ENCODE measurements at places on chromosomes 12 and 14.
A peak's percentile ranks its signal among the peaks of the same experiment; 100 is the strongest.

DNA sequence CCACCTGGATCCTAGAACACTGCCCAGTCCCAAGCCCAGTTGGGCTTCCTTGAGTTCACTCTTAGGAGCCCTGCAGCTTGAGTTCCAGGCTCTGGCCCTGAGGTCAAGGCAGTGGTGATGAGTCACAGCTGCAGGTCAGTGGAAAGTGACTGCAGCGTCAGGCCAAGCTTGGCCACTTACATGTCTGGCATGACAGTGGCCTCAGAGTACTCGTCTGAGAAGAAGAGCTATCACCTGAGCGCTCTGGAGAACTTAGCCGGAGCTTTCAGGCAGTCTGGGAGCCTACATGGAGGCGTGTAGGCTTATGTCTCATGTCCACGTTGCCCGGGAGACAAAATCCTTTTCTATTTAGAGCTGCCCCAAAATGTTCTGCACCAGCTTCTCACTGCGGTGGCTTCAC lies 75.6 kb downstream of the ARL6IP4 start:
- no peak for DNase-seq

- DNase-seq, result no peak
These were observed 42.2 kb downstream of the KCNA5 start for GRCh38 chr12:5085896-5086295.

DNA sequence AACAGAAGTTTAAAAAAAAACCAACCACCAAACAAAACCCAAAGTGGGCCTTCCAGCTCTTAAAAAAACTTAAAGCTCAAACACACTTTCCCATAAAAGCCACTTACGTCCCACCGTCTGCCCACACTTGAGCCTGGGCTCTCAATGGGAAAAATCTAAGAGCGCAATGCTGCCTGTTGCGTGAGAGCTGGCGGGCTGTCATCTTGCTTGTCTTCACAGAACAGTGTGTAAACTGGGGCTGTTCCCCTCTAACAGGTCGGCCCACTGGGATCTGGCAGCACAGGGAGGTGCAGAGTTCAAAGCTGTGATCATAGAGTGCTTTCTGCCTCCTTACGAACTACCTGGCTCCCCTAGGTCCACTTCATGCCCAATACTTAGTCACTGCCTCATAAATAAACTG lies 80.0 kb downstream of the DICER1 start:
- DNase-seq, result no peak

DNA sequence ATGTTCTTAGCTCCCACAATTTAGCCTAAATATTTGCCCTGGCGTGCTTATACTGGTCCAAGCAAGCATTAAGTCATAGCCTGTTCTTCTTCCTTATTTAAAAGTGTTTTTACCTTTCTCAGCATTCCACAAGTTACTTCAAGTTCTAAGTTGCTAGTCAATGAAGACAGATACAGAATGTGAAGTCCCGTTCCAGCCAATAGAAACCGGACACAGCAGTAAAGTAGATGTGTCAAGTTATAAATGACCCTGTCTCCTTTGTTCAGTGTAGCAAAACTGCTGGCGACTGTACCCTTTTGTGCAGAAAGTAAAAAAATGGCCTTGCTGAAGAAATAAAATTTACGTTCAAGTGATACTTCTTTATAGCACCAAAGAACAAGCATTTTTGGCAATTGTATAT lies 3.9 kb downstream of the SNAPC1 start:
- DNase-seq, result no peak

GRCh38 chr12:47730341-47730744 lies 5.1 kb upstream of the ENDOU start:
- DNase-seq, result no peak

DNA sequence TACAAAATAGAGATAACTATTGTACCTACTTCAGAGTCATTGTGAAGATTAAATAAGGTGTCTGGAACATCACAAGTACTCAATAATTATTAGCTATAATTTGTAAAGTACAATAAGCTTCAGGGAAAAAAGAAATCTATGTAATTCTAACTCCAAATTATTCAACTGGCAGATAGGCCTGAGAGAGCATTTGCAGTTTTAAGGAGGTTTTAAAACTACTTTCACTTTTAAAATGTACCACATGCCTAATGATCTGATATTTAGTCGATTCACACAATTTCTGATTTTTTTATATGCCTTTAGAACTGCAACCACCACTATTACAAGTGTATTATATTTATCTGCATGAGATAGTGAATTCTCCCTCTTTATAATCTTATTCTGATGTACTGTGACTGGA lies 24.9 kb upstream of the FRMD6 start:
- DNase-seq, result no peak

DNA sequence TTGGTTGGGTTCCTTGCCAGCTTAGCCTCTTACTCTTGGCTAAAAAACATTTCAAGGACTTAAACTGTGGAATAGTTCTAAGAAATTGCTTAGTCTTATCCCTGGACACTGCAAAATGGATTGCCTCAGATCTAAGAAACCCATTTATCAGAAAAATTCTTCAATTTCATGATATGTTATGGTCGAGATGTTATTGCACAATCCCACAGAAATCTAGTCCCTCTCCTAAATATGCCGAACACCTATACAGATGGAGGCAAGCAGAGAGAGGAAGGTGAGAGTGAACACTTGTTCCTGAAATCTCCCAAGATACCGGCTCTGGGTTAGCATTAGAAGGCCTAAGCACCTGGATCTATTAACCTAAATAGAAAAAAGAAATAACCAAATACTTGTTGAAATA lies 267.2 kb downstream of the PAWR start:
- DNase-seq, result no peak

DNA sequence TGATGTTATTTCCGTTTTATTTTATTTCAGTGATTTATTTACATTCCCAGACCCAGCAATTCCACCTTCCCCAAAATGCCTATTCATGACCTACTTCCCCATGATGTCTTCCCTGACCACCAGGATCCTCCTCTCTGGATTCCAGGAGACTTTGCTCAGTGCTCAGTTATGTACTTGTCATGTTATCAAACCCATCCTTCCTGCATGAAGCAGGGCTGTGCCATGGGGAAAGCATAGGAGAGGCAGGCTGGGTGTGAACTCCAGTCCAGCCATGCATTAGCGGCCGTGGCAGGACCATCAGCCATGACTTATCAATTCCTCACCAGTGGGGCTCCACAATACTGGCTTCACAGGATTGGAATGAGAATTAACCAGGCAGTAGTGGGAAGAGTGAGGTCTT lies 57.8 kb downstream of the B4GALNT3 start:
- DNase-seq, result no peak

DNA sequence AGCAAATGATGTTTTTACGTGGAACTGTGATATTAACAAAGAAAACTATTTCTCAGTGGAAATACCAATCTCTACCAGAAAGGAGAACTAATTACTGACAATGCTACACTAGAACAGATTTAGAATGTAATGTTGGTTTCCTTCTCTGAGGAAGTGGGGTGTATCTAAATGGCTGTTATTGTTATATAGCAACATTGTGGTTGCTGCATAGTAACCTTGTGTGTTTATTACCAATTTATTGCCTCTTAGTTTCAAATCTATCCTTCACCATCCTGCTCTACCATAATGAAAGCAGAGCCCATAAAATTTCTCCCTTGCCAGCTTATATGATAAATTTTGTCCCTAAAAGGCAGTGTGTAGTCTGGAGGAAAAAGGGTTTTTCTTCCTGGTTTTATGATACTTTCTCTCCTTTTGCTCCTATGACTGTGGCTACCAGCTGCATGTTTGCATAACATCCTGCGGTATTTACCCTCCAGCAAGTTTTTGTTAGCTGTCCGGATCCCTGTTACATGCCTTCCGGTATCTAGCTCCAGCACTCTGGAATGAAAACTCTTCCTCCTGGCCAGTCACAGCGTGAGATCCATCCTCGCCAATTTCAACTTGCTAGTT lies 5.7 kb upstream of the KLRK1 start:
- no peak for DNase-seq

DNA sequence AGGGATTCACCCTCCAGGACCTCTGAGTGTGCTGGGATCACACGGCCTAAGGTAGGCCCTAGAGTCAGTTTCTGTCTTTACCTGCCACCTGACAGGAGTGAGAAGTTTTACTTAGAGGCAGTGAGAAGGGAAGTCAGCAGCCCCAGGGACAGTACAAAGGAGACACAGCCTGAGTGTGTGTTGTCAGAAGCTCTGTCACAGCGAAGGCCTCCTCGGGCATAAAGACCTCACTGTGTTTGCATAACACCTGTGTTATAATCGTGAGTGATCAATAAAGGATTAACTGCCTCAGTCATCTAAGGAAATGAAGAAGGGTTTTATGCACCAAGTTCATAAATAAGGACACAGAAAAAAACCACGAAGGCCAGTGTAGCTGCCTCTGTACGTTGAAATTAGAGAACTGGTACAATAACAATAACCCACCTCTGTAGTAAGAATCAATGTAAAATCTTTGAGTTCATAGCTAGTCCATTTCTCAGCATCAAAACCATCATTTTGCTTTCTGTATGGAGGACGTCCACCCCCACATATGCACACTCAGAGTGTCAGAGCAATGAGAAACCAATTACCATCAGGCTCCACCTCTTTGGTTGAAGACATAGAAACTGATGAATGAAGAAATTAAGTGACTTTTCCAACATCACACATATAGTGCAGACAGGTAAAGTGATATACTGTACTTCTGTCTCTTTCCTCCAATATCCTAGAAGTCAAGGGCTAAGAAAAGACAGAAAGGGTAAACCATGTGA lies 159.3 kb downstream of the DAD1 start:
- DNase-seq, result no peak

DNA sequence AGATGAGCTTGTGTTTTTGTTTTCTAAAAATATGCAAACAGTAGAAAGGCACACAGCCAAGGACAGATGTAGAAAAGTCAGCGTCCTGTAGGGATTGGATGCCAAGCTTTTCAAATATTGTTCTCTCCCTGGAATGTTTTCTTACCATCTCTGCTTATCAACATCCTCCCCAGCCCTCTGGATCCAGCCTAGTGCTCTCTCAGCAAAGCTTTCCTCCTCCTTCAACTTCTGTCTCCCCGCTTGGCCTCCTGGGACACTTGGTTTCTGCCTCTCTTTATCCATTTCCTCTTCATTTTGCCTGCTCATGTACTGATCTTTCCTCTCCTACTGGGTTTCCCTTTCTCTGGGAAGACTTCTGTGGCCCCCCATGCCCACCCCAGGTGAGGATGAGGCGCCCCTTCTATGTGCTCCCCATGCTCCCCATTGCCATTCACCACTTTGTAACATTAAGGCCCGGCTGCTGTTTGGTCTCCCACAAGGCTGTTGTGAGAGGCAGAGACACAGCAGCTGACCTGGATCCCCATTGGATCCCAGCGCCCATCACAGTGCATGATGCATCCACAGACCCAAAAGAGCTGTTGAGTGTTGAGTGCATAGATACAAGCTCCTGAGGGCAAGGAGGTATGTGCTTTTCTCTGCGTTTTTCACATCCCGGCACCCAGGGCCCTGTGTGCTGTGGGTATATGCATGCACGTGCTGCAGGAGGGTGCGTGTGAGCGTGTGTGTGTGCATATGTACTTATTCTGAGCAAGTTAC lies 38.2 kb downstream of the EVL start:
- no peak for DNase-seq

GRCh38 chr12:76024942-76025600 lies 6.5 kb downstream of the PHLDA1 start:
- no peak for DNase-seq

DNA sequence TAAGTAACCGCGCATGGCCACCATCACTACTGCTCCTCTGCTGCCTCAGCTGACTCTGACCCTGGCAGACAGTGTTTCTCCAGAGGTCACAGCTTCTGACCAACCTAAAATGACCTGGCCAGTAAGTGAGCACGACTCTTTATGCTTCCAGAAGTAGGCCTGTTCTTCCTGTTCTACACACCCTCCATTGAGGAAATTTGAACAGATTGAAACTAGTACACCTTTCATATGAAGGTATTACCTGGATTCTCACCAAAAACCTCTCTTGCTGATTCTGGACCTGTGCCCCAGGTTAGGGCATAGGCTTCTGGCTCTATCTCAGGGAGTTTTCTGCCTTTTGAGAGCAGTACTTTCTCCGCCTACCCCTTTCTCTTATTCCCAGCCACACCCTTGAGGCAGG lies 178.4 kb upstream of the FRMD6 start:
- DNase-seq, result no peak

DNA sequence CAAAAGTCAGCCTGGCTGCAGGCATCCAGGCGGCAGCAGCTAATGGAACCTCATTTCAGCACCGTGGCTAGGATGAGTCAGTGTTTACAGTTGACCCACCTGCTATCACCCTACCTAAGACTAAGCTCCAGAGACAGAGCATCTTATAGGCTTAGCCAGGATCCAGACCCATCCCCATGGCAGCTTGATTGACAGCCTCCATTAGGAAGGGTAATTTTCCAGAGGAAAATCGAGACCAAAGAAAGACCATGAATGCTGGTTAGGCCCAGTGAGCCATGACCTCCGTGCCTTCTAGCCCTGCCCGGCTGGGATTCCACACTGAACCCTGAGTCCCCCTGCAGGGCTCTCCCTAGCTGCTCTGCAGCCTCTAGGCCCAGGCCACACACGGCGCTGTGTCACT lies 38.7 kb downstream of the TUNAR start:
- DNase-seq, result no peak

- peak; percentile 39 for DNase-seq
These were observed 41.2 kb downstream of the YLPM1 start for GRCh38 chr14:74804219-74804825.

- DNase-seq, result no peak
These were observed 73.4 kb upstream of the ETV6 start for GRCh38 chr12:11576104-11576503.

GRCh38 chr12:52215587-52216031 lies 17.4 kb upstream of the KRT7 start:
- no peak for DNase-seq

DNA sequence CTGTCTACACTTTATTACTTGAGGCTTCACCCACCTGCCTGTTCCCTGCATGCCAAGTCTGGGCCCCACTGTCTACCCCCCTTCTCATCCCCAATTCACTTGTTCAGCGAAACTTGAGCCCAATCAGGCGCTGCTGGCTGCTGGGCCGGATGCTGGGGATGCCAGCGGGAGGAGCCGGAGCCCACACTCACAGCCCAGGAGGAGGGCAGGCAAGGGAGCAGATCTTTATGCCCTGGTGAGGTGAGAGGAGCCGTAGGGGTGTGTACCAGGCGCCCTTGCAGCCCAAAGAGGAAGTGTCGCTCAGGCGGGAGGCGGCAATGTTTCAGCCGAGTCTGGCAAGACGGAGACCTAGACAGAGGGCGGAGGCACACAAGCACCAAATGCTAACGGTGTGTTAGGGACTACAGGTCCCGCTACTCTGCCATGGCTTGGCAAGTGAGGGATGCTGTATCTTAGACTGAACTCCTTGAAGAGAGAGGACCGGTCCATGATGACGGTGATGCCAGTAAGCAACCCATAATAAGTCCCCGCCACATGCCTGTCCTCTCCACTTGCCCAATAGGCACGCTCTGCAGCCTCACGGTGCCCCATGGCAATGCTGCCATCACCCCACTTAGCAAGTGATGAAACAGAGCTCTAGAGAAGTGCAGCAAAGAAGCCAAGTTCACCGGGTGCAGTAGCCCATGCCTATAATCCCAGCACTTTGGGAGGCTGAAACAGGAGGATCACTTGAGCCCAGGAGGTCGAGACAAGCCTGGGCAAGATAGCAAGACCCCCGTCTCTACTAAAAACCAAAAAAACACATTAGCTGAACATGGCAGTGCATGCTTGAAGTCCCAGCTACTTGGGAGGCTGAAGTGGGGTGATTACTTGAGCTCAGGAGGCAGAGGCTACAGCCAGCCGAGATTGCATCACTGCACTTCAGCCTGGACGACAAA lies 41.6 kb downstream of the LRRC74A start:
- DNase-seq, result no peak

Measured in D341Med (cell line).